Activated CD8-positive, alpha-beta T cell treated with anti-CD3 and anti-CD28 coated beads, Interleukin-2, amount 10 ng/mL, durations not matched to agents 7 days and 5 days (primary cell): ENCODE measurements at places on chromosomes 16 and 17. TPM values are rescaled to one million over a fixed set of nuclear protein-coding genes. Genes with fewer than 3 reads are reported as not detected.

The RAD51C gene
- total RNA-seq, result 70.8 TPM

The SLC5A10 gene
- not detected for total RNA-seq

The ZNF205 gene
- total RNA-seq, result not detected

The OTOP3 gene
- total RNA-seq, result not detected

The CHCT1 gene
- not detected for total RNA-seq

The LYRM9 gene
- 3.6 TPM for total RNA-seq

The SCARF1 gene
- total RNA-seq, result 4.5 TPM

The HSD3B7 gene
- total RNA-seq, result 7.8 TPM

The KRTAP3-2 gene
- not detected for total RNA-seq

The CCDC200 gene
- not detected for total RNA-seq

The BCO1 gene
- not detected for total RNA-seq

The PSME3 gene
- 145 TPM for total RNA-seq

- no peak overlapping the region for H3K4me3 ChIP-seq
- no peak for DNase-seq
- no peaks in the 10 kb centered on the region for H3K27me3 ChIP-seq
- peaks cover 31% of the 10 kb centered on the region for H3K4me1 ChIP-seq
These were observed 5.5 kb downstream of the DHODH start for GRCh38 chr16:72013888-72014581.

DNA sequence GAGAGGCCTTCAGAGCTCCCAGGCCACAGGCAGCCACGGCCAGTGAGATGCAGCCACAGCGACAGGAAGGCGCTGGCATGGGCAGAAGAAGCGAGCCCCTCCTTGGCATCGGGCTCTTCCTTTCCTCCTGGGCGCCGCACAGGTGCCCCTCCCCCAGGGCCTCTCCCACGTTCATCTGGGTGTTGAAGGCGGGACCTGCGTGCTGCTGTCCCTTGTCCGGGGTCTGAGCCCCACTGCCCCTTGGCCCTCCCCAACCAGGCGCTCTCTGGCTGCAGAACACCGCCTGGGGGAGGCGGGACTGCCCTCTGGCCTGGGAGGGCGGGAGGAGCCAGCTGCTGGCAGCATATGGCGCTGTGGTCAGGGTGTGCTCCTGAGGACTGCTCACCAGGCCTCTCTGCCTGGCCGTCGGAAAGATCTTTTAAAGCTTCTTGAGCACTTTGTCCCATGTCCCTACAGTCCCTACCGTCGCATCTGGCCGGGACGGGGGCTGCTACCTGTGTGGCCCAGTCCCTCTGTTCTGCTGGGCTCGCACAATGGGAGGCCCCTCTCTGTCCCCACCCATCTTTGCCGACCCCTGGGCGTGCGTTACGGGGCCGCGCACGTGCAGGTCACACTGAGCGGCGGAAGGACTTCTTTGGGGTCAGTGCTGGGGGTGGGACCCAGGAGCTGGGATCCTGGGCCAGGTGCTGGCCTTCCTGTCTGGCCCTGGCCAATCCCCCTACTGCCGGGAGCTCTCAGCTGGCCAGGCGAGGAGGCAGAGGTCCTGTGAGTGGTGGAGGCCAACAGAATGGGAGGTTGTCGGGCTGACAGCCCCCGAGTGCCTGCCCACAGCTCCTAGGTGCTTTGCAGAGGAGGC lies 1.7 kb downstream of the SLC25A10 start:
- H3K27me3 ChIP-seq, result no peaks in the 10 kb centered on the region
- H3K36me3 ChIP-seq, result peaks cover 14% of the 10 kb centered on the region
- peak overlapping the region; percentile 91 for H3K4me3 ChIP-seq
- no peak overlapping the region for H3K27ac ChIP-seq
- peaks cover 32% of the 10 kb centered on the region for H3K4me1 ChIP-seq
- DNase-seq, result no peak

DNA sequence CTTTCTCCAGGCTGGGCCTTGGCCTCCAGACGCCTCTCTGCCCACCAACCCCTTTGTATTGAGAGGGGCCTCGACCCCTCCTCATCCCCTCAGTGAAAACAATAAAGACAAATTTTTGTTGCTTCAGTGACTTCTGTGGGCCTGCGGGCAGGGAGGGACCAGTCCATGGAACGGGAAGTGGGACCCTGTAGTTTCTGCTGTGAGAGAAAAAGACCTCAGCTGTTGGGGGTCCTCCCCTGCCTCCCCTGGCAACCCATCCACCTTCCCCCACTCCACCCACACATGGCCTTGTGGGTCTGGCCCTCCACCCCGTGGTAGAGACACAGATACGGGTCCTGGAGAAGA lies 3.5 kb downstream of the PPY start:
- H3K4me1 ChIP-seq, result peaks cover 8% of the 10 kb centered on the region
- H3K27ac ChIP-seq, result no peak overlapping the region
- no peaks in the 10 kb centered on the region for H3K36me3 ChIP-seq
- H3K4me3 ChIP-seq, result no peak overlapping the region
- peaks cover 17% of the 10 kb centered on the region for H3K27me3 ChIP-seq
- no peak for DNase-seq

GRCh38 chr17:54903375-54903774 lies 2.7 kb downstream of the TOM1L1 start:
- H3K27me3 ChIP-seq, result peaks cover 23% of the 10 kb centered on the region
- peaks cover 9% of the 10 kb centered on the region for H3K4me1 ChIP-seq
- H3K36me3 ChIP-seq, result no peaks in the 10 kb centered on the region
- no peak for DNase-seq
- H3K4me3 ChIP-seq, result no peak overlapping the region
- H3K27ac ChIP-seq, result no peak overlapping the region

DNA sequence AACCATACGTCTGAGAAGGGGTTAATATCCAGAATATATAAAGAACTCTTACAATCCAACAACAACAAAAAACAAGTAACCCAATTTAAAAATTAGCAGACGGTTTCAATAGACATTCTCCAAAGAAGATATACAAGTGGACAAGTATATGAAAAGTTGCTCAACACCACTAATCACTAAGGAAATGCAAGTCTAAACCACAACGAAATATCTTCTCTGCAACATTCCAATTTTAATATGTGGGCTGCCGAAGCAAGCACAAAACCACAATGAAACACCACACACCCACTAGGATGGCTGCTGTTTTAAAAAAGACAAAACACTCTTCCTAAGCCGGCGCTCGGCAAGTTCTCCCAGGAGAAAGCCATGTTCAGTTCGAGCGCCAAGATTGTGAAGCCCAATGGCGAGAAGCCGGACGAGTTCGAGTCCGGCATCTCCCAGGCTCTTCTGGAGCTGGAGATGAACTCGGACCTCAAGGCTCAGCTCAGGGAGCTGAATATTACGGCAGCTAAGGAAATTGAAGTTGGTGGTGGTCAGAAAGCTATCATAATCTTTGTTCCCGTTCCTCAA lies 5.9 kb upstream of the SLC13A2 start:
- no peak for DNase-seq
- no peak overlapping the region for H3K27ac ChIP-seq
- H3K4me1 ChIP-seq, result peaks cover 10% of the 10 kb centered on the region
- H3K4me3 ChIP-seq, result no peak overlapping the region

DNA sequence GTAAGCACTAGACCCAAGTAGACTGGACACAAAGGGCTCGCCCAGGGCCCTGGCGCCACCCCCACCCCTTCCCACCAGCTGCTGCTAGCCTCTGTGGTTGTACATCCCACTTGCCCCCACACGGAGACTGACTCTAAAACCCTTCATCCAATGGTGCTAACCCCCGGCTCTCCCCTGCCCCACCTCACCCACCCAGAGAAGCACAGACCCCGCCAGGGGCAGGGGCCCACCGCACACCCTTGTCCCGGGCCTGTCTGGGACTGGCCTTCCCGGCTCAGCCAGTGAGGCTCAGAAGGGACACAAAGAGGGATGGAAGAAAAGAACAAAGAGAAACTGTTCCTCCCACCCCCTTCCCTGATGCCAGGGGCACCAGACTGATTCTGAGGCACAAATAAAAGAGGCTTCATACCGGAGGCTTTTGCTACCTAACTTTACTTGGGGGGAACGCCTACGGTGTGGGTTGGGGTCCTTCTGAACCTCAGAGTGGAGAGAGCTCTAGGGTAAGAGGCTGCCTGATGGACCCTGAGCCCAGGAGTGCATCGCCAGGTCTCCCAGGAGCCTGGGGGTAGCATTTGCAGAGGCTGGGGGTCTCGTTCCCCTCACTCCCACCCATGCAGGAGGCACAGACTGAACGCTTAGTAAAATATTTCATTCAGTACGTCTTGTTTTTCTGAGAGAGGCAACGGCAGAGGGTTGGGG lies 8.2 kb downstream of the CORO6 start:
- H3K4me1 ChIP-seq, result peaks cover 53% of the 10 kb centered on the region
- H3K36me3 ChIP-seq, result no peaks in the 10 kb centered on the region
- H3K4me3 ChIP-seq, result peak overlapping the region; percentile 81
- DNase-seq, result no peak
- peak overlapping the region; percentile 97 for H3K27ac ChIP-seq

- H3K27me3 ChIP-seq, result peaks cover 3% of the 10 kb centered on the region
- H3K27ac ChIP-seq, result peak overlapping the region; percentile 97
- H3K4me3 ChIP-seq, result peak overlapping the region; percentile 89
- peaks cover 29% of the 10 kb centered on the region for H3K4me1 ChIP-seq
- peaks cover 38% of the 10 kb centered on the region for H3K36me3 ChIP-seq
- peak; percentile 84 for DNase-seq
These were observed 1.9 kb downstream of the TSEN54 start for GRCh38 chr17:75518201-75518600.

- H3K4me1 ChIP-seq, result no peaks in the 10 kb centered on the region
- peaks cover 27% of the 10 kb centered on the region for H3K27me3 ChIP-seq
- no peaks in the 10 kb centered on the region for H3K36me3 ChIP-seq
- no peak for DNase-seq
These were observed 27.2 kb upstream of the TOB1 start for GRCh38 chr17:50893183-50893993.

GRCh38 chr17:78414178-78415162 lies 36.0 kb downstream of the PGS1 start:
- H3K27ac ChIP-seq, result peak overlapping the region; percentile 97
- peaks cover 71% of the 10 kb centered on the region for H3K4me1 ChIP-seq
- peak overlapping the region; percentile 76 for H3K4me3 ChIP-seq
- no peaks in the 10 kb centered on the region for H3K27me3 ChIP-seq

- H3K36me3 ChIP-seq, result no peaks in the 10 kb centered on the region
- peaks cover 64% of the 10 kb centered on the region for H3K27me3 ChIP-seq
- no peak overlapping the region for H3K4me3 ChIP-seq
- H3K27ac ChIP-seq, result no peak overlapping the region
These were observed 12.8 kb upstream of the NGFR start for GRCh38 chr17:49482144-49482817.

DNA sequence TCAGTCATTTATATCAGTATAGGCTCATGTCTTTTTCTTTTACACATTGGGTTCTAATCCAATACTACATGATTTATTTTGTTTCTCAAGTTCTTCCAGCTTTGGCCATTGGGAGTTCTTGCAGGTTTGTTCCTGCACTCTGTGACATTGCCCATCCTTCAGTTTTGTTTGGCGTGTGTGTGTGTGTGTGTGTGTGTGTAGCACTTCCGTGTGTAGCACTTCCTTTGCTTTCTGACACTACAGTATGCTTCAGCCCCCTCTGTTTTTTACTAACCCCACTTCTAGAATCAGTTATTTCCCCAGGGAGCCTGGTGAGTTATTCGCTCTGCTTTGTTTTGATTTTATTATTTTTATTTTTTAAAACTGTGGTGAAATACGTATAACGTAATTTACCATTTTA lies 75.6 kb upstream of the LGALS9 start:
- H3K36me3 ChIP-seq, result peaks cover 38% of the 10 kb centered on the region
- no peak overlapping the region for H3K4me3 ChIP-seq
- peak overlapping the region; percentile 9 for H3K27ac ChIP-seq
- DNase-seq, result no peak

- H3K27me3 ChIP-seq, result peaks cover 34% of the 10 kb centered on the region
- H3K27ac ChIP-seq, result no peak overlapping the region
These were observed 40.0 kb upstream of the TAC4 start for GRCh38 chr17:49887744-49888360.

DNA sequence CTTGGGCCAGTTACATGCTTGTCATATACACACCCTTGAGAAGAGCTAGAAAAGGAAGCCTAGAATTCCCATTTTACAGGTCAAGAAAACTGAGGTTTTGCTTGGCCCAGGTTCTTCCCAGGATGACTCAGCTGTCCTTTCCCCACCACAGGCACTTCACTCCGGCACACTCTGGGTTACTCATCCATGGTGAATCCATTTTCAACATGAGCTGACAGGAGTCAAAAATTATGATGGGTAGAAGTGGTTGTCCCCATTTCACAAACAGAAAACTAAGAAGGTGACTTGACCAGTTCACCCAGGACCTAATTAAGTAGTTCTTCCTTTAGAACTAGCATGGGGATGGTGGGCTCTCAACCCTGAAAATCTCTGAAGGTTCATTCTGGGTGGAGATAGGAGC lies 67.2 kb downstream of the USP22 start:
- no peak overlapping the region for H3K27ac ChIP-seq
- no peak overlapping the region for H3K4me3 ChIP-seq
- H3K4me1 ChIP-seq, result peaks cover 2% of the 10 kb centered on the region
- peaks cover 18% of the 10 kb centered on the region for H3K27me3 ChIP-seq
- no peak for DNase-seq

DNA sequence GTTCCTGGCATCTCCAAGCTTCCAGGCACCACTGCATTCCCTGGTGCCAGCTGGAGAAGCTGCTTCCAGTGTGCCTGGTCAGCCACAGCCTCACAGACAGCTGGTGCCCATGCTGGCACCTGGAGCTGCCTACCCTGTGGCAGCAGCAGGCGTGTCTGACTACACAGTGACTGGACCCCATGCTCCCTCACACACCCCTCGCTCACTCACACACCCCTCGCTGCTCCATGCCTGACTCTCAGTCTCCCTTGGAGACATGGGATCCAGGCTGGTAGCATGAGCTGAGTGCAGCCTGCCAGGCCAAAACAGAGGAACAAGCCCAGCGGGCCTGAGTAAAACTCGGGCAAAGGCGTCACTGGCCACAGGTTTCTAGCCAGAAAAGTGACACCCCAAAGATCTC lies 59.1 kb upstream of the SMIM36 start:
- H3K27me3 ChIP-seq, result peaks cover 13% of the 10 kb centered on the region
- peaks cover 4% of the 10 kb centered on the region for H3K4me1 ChIP-seq
- H3K27ac ChIP-seq, result no peak overlapping the region
- H3K36me3 ChIP-seq, result no peaks in the 10 kb centered on the region
- no peak overlapping the region for H3K4me3 ChIP-seq

DNA sequence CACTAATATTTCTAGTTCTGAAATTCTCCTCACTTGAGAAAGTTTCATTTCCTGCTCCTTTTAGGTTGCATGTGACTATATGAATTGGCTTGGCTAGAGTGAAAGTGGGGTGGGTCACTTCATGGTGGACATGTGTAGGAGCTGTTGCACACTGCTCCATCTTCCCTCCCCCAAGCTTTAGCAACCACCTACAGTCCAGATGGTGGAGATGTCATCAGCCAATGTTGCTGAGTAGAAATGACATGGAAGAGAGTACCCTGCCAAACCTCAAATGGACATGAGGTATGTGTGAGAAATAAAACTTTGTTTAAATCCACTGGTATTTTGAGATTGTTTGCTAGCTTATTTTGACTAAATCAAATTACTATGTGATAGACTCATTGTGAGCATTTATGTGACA lies 281.5 kb downstream of the CA10 start:
- no peak overlapping the region for H3K4me3 ChIP-seq
- H3K36me3 ChIP-seq, result no peaks in the 10 kb centered on the region
- no peaks in the 10 kb centered on the region for H3K4me1 ChIP-seq
- DNase-seq, result no peak
- no peaks in the 10 kb centered on the region for H3K27me3 ChIP-seq
- H3K27ac ChIP-seq, result no peak overlapping the region
